K562 (cell line): ENCODE measurements at places on chromosomes 16 and 17.

DNA sequence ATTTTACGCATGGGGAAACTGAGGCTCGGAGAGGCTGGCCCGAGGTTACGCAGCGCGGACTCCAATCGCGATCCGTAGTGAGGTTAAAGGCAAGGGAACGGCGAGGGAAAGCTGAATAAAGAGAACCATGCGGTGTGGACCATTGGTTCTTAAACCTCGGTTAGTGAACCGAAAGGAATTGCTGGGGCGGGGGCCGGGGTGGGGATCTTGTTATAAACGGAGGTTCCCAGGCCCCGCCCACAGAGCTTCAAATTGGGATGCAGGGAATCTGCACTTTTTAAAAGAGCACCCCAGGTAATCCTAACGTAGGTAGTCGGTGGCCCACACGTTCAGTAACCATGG, 524 bp downstream of the IQCK start:
- peak; percentile 34 for DNase-seq

GRCh38 chr17:62854098-62854680, 46.1 kb upstream of the MARCHF10 start:
- DNase-seq: no peak

DNA sequence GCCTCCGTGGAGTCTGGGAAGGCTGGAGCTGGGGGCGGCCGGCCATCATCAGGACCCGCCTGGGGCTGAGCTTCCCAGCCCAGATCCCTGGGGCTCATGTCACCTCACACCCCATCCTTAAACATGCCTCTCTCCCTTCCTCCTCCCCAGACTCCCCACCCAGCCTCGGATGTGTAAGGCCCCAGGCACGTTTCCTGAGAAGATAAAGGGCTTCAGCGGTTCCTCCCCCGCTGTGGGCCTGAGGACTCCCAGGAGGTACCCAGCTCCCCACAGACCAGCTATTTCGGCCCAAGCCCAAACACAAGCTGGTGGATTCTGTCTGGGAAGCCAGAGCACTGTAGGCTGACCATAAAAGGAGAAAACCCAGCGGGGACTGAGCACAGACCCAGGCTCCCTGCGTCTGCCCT, 49.2 kb downstream of the MYH11 start:
- peak; percentile 53 for DNase-seq

GRCh38 chr16:25089351-25089750, 22.2 kb upstream of the LCMT1 start:
- no peak for DNase-seq

GRCh38 chr17:27947005-27947406, 53.8 kb upstream of the LYRM9 start:
- no peak for DNase-seq
